NCI-H2171 treated with DMSO at 0.1 percent for 48 hours (cell line): ENCODE measurements at places on chromosomes 6 and 20.

DNA sequence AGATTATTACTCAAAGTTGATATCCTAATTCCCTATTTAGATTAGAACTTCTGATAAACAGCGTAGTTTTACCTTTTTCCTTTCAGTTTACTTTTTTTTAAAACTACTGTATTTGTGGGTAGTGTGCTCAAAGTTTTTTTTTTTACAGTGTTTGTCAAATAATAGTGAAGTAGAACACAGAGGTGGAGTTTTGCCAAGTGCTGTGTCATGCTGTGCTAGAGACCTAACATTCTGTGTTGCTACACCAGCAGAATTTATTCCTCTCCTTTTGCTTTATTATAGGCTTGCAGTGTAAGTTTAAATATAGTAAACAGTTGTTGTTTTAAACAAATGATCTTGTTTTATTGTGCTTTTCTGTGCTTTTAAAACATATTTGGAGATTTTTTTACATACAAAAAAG lies 125.4 kb downstream of the HIVEP1 start:
- peak; percentile 24 for DNase-seq

GRCh38 chr6:23712756-23713155 lies 413.3 kb upstream of the NRSN1 start:
- DNase-seq = no peak

GRCh38 chr6:84560436-84561390 lies 203.7 kb downstream of the TBX18 start:
- DNase-seq = no peak

- no peak for DNase-seq
These were observed 116.8 kb downstream of the VEGFA start for GRCh38 chr6:43886717-43887339.

DNA sequence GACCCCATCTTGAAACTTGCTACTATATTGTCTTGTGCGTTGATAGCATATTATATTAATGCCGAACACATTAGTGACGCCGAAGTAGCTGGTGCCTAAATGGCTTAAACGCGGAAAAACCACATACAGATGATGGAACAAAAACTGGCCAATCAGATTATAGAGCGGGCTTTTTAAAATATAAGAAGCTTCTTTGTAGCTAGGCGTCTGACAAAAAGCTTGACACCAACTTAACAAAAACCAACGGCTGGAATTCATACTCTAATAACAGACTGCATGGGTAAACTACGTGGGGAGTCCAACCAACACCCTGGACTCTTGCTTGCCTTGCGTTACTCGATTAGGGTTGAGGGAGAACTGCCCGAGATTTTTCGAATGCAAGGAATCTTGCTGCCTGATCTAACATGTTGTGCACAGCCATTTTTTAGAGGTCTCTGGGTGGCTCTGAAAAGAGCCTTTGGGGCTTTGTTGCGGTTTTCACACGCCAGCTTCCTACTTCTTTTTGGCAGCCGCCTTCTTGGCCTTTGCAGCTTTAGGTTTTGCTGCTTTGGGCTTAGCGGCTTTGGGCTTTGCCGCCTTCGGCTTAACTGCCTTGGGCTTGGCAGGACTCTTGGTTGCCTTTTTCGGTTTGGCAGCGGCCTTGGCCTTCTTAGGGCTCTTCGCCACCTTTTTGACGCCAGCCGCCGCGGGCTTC lies 45.7 kb downstream of the OR2B2 start:
- DNase-seq = no peak

DNA sequence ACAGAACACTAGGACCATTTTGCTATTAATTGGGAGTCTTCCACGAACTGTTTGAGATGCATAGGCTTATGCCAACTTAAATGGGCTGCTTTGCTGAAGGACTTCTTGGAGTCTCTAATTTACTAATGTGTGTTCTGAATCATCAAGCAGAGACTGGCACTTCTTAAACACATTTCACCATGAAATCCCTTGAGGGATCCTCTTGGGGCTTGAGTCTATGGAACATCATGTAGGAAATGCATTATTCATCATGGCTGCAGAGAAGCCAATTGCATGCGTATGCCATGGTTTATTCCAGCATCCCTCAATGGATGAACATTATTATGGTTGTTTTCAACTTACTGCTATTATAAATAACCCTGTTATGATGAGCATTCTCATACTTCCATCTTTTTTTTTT lies 73.4 kb downstream of the FGD2 start:
- DNase-seq = no peak

GRCh38 chr20:62643521-62644043 lies 1.3 kb downstream of the SLCO4A1 start:
- no peak for DNase-seq

DNA sequence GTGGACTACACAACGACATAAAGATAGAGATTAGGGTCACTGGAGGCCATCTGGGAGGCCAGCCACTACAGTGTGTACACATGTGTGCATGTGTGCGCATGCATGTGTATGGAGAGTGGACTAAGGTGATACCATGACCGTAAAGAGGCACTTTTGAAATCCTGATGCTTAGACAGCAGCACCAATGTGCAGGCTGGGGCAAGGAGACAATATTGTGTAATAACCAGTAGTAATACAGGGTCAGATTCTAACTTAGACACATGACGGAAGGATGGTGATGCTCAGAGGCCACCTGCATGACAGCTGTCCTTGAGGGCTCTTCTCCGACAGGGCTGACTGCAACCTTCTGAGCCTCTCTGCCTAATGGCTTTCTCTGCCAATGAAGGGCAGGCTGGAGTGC lies 25.5 kb downstream of the CST9L start:
- DNase-seq = no peak

DNA sequence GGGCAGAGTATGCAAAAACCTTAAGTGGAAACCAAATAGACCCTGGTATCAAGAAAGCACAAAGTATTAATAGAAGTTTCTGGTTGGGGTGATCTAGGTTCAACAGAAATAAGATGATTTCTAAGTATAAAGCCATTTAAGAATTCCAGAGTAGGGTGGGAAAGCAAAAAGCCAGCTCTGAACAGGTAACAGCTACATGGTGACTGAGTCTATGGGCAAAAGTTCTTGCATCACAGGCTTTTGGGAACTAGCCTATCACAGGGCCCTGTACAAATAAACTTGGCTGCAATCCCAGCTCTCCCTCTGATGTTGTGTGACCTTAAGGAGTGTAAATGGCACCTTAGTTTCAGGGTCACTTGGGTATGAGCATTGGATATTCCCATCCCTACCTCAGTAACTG lies 5.5 kb downstream of the TCF19 start:
- no peak for DNase-seq

DNA sequence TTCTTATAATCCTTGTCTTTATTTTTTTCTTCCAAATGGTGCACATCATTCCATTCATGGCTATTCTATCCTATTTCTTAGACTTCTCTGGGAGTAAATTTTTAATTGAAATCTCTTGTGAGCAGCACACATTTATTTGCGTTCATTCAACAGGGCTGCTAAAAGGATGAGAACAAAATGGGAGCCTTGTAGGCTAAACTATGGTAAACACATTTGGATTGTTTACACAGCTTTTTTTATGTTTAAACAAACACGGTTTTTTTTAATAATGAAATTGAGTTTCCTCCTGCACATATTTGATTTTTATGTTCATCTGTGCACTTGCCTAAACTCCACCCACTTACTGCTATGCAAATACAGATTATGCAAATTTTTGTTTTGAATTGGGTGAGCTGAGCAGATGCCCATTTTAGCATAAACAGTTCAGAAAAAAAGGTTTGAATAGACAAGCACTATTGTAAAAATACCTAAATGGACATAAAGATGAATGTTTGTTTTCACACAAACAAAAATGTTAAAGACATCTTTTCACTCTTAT lies 92.0 kb downstream of the OLIG3 start:
- DNase-seq = no peak

DNA sequence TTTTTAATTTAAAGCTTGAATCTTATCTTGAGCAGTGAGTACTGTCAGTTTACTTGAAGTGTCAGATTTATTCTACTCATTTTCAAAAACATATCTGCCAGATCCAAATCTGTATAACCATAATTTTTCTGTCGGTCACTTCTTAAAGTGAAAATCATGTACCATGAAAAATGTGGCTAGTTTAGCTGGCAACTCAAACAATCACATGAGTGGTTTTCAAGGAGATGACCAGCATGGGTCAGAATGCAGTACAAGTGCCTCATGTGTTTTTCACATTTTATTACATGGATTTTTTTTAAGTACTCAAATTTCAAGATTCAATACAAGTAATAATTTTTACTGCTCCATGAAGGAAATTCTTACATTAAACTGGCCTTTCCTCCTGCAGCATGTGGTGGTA lies 11.0 kb upstream of the SAMD5 start:
- DNase-seq = no peak

DNA sequence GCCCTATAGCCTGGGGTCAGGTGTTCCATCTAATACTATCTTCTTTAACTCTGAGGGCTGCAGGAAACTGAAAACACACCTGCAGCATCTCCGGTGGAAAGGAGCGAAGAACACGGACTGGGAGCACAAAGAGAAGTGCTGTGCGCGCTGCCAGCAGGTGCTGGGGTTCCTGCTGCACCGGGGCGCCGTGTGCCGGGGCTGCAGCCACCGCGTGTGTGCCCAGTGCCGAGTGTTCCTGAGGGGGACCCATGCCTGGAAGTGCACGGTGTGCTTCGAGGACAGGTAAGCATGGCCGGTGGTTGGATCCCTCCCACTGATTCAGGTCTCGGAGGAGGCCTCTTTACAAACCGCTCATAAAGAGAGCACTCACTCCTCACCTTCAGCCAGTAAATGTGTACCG lies 15.5 kb downstream of the SYTL3 start:
- DNase-seq = no peak

DNA sequence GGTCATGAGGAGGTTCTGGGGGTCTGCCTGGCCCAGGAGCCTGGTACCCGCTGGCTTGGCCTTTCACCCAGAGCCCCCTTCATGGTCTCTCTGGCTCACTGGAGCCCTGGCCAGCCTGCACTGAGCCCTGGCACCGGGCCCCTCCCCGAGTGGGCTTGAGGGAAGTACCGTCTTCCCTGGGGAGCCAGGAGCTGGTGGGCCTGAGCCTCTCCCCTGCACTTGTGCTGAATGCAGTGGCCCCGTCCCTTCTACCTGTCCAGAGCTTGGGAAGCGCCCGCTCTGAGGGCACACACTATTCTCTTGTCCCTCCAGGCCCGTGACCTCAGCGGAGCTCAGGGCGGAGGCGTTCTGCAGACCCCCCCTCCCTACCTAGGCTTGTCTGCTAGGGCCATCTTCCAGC lies 62.2 kb downstream of the TCP11 start:
- no peak for DNase-seq

- no peak for DNase-seq
These were observed 417.7 kb upstream of the JAG1 start for GRCh38 chr20:11091511-11091910.

DNA sequence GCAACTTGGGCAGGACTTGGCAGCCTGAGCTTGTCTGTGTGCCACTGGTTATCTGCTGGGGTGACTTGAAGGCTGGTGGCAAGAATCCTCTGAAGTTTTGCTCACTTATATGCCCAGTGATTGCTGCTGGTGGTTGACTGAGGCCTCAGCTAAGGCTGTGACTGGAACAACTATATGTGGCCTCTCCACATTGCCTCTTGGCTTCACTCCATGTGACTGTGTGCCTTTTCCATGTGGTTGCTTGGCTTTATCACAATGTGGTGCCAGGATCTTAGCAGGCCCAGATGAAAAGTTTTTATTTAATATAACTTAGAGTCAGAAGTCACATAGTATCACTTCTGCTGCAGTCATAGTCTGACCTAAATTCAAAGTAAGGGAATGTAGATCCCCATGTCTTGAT lies 104.5 kb downstream of the ADAT2 start:
- no peak for DNase-seq

GRCh38 chr6:123788319-123788718 lies 15.3 kb upstream of the NKAIN2 start:
- no peak for DNase-seq

DNA sequence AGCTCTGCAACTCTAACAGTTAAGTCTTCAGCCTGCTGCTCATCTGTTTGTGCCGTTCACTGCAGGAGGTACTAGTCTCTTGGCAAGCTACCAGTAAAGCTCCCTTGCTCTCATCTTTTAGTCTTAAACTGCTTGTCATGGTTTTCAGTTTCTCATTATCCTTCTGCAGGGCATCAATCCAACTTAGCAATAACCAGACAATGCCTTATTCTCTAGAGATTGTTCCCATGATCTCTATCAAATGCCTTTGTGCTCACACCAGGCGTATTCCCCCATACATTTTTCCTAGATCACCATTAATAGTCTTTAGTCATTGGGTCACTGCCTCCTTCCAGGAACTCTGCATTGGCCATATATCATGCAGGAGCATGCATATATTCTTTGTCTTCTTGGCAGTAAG lies 171.3 kb downstream of the GRM1 start:
- DNase-seq = peak; percentile 49

DNA sequence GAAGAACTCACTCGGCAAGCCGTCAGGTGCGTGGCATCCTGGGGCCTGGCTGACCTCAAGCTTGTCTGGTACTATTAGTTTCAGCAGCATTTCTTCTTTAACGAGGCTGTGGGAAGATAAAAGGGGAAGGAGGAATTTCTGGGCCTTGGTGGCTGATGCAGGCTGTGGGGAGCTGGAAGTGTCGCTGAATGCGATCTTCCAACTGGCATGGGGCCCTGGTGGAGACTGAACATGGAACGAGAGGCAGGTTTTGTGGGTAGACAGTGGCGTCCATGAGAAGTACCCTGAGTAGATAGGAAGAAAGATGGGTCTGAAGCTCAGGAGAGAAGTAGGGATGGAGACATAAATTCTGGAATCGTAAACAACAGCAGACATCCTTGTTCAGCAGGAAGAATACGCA lies 23.9 kb downstream of the ERMARD start:
- no peak for DNase-seq

GRCh38 chr6:16360365-16360764 lies 122.0 kb downstream of the GMPR start:
- DNase-seq = no peak

- peak; percentile 30 for DNase-seq
These were observed 173.4 kb downstream of the PLCB1 start for GRCh38 chr20:8305449-8305978.

DNA sequence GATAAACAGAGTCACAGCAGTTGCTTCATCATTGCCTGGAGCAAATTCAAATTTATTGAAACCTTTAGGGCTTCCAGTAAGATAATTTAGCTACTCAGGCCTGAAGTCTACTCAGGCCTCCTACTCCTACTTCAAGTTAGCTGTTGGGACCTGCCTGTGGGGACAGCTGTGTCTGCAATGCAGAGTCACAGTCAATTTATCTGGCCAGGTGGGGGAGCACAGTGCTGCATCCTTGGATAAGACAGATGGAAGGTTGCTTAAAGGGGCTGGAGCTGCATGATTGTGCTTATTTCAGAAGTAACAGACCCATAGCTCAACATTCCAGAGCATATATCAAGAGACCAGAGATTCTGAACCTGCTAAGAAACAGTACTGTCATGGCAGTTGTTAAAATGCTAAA lies 932.1 kb downstream of the QKI start:
- no peak for DNase-seq

GRCh38 chr6:135097172-135097571 lies 42.5 kb upstream of the HBS1L start:
- DNase-seq = no peak
